ENCODE measurements at places on chromosomes 4 and X.
A peak's percentile ranks its signal among the peaks of the same experiment; 100 is the strongest.

DNA sequence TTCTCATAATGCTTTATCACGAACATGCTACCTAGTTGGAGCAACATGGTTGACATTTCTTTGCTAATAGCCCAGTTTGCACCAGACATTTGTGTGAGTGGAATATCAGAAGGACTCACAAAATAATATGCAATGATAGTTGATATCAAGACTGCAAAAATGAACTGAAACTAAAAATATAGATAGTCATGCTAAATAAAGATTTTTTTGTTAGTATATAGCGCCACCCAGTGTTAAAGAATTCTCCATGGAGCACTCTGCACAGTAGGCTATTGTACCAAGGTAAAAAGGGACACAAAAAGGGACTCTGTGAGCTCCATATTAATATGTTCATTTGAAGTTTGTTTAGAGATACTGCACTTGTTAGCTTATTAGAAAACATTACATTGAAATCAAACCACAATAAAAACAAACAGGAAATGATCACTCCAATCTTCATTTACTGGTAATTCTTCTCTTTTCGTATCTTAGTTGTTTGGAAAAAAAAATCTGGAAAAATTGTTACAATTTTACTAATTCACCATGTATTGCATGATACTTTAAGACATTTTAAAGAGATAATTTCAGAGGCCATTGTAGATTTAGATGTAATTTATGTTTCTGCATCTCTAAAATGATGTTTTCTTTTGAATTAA lies 1509.6 kb downstream of the ADGRL3 start:
- DNase-seq, result no peak

DNA sequence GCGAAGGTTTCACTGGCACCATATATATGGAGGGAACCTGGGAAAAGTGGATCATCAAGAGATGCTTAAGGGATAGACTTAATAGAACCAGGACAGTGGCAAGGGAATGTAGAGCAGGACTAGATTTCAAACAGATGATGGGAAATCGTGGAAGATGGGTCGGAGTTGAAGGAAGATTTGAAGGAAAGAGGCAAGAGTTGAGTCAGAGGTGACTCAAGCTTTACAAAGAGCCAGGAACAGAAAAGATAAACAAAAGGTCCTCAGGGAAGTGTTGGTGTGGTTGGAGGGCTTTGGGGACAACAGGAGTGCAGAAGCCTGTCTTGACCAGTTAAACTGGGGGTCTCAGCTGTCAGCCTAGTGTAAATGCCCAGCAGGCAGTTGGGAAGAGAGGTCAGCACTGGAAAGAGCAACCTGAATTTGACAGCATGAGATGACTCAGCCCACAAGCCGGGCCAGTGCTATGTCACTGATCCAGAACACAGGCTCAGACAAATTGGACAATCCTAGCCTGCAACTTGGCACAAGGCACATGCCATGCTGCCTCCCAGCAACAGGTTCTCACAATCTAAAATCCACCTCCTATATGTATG lies 230.5 kb downstream of the IDS start:
- DNase-seq, result no peak

- DNase-seq, result no peak
Observed at GRCh38 chrX:25726539-25726938, 411.6 kb upstream of the MAGEB18 start.

DNA sequence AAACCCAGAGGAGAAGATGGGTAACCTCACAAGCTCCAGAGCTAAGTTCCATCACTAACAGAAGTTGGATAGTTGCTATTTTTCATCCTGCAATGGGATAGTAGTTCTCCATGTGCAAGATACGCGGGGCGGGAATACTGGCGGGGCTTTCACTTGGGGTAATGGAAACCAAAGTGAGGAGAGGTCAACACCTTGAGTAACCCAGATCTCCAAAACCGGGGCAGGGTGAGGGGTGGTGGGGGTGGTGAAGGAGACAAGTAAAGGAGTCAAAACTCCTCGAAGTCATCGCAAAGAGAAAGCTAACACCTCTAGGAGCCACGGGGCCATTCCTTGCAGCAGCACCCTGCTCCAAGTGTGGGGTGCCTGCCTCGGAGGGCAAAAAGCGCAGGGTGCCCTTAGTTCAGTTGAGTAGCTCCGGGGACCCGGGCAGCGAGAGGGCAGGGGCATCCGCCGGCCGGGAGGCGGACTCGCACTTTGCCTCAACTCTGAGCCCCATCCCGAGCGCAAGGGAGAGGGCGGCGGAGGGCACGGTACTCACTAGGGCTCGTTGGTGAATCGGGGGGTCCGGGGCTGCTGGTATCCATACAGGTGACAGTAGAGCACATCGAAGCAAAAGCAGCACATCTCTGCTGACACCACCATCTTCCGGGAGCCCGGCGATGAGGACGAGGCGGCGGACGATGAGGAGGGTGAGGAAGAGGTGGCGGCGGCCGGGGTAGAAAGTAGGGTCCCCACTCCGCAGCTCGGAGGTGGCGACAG lies 645 bp downstream of the AMMECR1 start:
- no peak for DNase-seq

- DNase-seq, result no peak
Observed at GRCh38 chrX:154509455-154509854, 6.6 kb downstream of the FAM3A start.

DNA sequence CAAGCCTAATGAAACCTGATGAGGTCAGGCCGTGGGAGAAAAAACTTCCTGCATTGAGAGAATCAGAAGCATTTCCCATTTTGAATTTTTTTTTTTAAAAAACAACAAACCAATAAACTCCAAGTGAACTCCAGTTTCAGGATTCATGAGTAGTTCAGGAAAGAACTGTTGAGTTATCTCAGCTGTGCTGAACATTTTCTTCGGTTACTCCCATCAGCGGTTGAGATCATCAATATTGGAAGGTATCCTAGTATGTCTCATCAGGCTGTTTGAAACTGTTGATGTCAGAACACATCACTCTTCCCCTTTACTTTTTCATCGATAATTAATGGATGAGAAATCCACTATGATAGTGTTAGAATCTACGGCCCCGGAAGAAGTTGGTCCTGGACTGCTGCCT lies 82.4 kb upstream of the ADGRG2 start:
- DNase-seq, result no peak

DNA sequence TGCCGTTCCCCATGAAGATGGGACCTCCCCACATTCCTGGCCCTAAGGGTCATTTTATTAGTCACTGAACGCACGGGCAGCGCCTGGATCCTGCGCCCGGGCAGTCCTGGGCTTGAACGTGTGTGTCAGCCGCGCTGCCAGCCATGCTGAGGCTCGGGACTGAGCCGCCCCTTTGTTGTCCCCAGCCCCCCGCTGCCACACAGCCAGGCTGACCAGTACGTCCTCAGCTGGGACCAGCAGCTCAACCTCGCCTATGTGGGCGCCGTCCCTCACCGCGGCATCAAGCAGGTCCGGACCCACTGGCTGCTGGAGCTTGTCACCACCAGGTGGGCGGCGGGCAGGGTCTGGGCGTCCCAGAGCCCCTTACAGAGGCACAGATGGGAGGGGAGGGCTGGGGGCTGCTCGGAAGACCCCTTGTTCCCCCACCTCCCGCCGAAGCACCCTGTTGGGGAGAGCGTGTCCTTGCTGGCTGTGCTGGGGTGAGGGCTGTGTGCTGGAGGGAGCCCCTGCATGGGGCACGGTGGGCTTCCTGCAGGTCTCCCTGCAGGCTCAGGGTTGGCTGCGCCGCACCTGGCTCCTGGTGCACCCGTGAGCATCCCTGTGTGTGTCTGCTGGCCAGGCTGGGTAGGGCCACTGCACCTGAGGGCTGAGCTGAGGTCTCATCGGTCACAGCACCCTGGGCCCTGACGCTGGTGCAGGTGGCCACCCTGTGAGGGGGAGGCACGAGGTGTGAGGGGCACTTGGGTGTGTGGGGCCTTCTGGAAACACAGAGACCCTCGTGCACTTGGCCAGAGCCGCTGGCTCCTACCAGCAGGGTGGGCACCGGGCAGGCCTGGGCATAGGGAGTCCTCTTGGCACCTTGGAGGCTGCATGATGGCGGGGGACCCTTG lies 1.0 kb downstream of the IDUA start:
- DNase-seq, result no peak

DNA sequence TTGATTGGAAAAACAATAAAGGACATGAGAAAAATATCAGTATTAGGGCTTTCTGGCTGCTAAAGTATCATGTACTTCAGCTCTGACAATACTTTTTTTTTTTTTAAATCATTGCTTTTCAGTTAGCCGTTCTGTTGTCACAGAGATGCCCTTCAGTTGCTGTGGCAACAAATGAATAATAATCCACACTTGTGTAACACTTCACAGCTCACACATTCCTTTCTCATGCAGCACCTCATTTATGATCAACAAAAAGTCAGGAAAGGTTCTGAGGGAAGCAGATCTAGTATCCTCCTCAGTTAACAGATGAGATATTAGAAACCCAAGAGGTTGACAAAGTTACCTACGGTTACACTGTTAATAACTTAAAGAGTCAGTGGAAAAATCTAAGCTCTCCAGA lies 444.2 kb upstream of the SLIT2 start:
- DNase-seq, result no peak

DNA sequence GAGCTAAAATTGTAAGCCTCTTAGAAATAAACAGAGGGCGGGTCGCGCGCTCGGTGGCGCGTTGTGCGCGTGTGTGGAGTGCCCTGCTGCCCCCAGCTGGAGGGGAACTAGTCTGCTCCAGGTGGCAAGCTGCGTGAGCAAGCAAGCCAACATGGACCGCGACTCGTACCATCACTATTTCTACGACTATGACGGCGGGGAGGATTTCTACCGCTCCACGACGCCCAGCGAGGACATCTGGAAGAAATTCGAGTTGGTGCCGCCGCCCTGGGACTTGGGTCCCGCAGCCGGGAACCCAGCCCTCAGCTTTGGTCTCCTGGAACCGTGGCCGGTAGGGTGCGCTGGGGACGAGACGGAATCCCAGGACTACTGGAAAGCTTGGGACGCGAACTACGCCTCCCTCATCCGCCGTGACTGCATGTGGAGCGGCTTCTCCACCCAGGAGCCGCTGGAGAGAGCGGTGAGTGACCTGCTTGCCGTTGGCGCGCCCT lies 66.1 kb downstream of the DNAAF6 start:
- no peak for DNase-seq

DNA sequence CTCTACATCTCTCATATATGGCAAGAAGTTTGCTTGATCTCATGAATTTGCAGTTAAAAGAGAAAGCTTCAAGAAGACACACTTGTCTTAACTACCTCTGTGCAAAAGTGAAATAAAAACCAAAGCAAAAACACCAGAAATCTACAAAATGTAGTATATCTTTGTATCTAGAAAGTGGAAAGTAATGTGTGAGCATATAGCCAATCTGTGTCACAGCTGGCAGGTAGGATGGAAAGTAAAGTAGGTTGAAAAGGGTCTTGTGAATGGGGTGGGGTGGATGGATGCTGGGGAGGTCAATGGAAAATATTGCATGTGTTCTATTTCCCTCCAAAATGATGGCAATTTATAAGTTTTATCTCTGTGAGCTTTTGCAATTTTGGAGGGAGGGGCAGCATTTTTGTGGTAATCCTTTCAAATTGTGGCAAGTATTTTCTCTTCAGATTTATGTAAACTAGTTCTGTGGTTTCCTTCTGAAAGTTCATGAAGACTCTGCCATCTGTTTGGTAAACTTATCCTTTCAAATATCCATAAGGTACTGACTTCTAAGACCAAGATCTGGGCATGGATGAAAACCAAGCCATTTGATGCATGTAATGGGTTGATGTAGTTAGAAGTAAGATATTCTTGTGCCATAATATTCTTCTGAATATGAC lies 215.9 kb upstream of the GIMD1 start:
- DNase-seq, result no peak

DNA sequence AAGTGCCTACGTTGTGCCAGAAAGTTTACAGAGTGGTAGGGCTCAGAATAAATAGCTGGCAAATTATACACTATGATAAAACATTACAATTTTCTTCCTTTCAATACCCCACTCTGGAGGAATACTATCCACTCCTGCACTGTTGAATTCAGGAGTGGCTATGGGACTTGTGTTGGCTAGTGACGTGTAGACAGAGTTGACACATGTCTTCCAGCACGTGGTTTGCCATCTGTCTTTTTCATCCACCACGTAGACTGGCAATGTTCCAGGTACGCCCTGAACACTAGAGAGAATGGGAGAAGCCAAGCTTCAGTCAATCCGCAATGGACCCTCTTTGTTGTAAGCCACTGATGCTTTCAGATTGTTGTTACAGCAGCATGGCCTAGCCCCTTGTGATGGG lies 168.8 kb upstream of the RBPJ start:
- peak; percentile 2 for DNase-seq

GRCh38 chr4:147407261-147408045 lies 73.4 kb upstream of the EDNRA start:
- no peak for DNase-seq

GRCh38 chr4:1400191-1400805 lies 5.9 kb downstream of the NKX1-1 start:
- DNase-seq, result no peak

- no peak for DNase-seq
Observed at GRCh38 chrX:106263817-106264216, 95.7 kb downstream of the PWWP3B start.

GRCh38 chr4:118289794-118290193 lies 63.0 kb downstream of the PRSS12 start:
- DNase-seq, result no peak

DNA sequence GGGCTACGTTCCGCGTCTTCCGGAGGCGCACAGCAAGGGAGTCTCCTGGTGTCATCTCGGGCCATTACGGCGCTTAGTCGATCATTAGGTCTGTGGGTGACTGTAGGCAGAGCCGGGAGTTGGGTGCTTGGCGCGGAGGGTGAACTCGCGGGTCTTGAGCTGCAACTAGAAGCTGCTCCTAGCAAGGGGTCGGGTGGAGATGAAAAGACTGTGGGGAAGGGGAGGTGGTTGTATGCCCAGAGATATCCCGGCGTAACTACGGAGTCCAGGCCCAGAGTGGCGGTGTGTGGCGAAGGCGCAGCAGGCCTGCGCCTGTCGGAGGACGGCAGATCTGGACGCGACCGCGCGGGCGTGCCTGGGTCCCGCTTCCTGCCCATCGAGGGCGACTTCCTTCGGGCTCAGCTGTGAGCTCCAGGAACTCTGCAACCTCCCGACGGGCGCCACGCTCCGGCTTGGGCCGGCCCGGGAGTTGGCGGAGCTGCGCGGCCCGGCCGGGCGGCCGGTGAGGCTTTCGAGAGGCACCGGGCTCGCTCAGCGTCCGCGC lies 2.7 kb upstream of the NKX3-2 start:
- DNase-seq, result no peak

- DNase-seq, result no peak
Observed at GRCh38 chr4:143668930-143669552, 31.4 kb downstream of the FREM3 start.

GRCh38 chr4:57418133-57418532 lies 307.9 kb upstream of the IGFBP7 start:
- DNase-seq, result no peak

DNA sequence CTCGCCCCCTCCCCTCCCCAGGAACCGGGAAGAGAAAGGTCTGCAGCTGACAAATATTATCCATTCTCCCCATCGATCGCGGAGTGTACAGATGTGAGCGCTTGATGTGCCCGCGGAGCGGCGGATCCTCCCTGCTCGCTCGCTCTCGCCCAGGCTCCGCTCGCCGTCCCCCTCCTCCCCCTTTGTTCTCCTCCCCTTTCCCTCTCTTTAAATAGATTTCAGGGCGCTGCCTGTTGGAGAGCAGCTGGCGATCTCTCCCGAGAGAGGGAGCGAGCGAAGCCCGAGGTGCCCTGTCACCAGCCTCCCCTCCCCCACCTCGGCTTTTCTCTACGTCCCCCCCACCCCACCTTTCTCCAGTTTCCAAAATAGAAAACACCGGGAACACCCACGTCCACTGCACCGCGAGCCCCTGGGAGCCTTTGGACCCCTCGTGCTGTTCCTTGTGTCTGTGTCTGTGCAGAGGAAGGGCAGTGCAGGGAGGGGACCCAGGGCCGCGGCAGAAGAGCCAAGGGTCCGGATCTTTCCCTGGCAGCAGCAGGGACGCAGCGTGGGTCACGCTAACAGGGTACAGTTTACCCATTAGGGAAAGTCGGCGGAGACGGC lies 56.6 kb upstream of the BCOR start:
- DNase-seq, result peak; percentile 81

All from NCI-H1105 (cell line).